Right ventricle myocardium superior (tissue), 1 donor: ENCODE measurements at places on chromosomes 11 and 22.
A peak's percentile ranks its signal among the peaks of the same experiment; 100 is the strongest.

DNA sequence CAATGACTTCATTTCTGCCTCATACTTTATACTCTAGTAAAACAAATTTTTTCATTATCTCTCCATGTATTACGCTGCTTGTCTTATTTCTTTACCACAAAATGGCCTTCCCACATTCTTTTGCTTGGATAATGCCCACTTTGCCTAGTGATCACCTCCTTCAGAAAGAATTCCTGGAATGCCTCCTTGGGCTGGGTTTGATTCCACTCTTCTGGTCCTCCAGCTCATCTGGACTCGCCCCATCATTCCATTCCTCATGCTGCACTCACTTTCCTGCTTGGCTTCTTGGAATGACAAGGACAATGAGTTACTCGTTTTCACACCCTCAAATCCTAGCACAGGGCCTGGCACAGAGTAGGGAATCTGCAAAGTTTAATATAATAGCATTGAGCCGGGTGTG is 475.1 kb upstream of the LARGE1 start:
- no peak for DNase-seq

GRCh38 chr11:69393178-69393832 is 88.2 kb upstream of the LINC01488 start:
- DNase-seq, result no peak

DNA sequence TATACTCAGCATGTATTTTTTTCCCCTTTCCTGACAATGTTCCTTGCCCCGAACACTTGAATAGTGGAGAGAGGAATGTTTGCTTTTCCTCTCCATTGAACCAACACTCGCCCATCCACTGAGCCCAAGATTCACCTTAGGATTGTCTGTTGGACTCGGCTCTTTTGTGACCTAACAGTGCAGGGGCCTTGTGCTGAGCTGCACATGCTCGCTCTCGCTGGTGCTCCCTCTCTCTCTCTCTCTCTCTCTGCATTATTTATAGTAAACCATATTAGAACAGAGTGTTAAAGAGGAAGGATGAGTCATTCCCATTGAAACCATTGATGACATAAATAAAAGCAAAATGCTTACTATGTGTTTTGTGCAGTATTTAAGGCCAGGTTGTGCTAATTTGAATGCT is 20.7 kb downstream of the ZBTB16 start:
- DNase-seq, result peak; percentile 56

DNA sequence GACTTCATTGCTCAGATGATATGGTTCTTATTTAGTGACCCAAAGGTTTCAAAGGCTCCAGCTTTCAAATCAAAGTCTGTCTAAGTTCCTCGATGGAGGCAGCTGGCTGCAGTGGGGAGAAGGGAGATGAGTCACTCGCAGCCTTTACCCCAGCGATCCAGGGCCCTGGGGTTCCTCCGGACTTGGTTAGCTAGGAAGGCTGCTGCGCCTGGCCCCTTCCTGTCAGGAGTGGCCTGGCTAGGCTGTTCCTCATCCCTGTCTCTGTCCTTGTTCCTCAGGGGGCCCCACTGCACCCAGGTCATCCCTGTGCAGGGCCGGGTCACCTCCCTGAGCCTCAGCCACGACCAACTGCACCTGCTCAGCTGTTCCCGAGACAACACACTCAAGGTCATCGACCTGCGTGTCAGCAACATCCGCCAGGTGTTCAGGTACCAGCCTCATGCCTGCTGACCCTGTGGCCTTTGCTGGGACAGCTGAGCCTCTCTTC is 13.9 kb downstream of the ATG16L2 start:
- no peak for DNase-seq

DNA sequence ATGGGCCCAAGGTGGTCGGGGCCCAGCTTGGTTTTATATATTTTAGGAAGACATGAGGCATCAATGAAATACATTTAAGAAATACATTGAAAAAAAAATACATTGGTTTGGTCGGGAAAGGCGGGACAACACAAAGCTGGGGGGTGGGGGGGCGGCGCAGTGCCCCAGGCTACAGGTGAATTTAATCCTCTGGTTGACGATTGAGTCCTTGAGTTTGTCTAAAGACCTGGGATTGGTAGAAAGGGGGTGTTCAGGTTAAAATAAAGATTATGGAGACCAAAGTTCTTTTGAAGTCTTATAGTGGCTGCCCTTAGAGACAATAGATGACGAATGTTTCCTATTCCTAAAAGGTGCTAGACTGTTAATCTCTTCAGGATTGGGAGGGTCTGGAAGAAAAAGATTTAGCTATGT is 3.1 kb downstream of the IFITM1 start:
- peak; percentile 32 for DNase-seq

DNA sequence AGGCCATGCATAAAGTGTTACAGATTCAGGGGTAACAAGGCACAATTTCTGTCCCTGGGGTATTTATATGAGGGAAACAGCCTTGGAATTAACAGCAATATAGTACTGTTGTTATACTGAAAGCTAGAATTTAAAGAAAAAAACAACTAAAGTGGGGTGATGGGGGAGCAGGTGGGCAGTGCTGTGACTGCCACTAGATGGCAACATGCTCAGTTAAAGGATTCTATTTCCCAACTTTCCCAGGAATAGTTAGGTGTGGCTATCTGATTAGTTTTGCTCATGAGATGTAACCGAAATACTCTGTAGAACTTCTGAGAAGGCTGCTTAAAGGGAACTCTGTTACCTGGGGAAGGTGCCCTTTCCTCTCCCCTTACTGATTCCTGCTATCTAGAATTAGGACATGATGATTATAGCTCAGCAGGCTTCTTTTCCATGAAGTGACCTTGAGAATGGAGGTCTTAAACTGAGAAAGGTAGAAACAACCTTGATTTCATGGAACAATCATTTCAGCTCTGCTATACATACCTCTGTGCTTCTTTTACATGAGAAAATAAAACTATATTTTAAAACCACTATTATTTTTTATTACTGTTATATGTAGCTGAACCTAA is 102.6 kb downstream of the RELT start:
- no peak for DNase-seq

GRCh38 chr22:38315823-38316363 is 1.3 kb downstream of the CSNK1E start:
- DNase-seq, result no peak

GRCh38 chr11:73393479-73394415 is 17.5 kb downstream of the RELT start:
- peak; percentile 84 for DNase-seq

DNA sequence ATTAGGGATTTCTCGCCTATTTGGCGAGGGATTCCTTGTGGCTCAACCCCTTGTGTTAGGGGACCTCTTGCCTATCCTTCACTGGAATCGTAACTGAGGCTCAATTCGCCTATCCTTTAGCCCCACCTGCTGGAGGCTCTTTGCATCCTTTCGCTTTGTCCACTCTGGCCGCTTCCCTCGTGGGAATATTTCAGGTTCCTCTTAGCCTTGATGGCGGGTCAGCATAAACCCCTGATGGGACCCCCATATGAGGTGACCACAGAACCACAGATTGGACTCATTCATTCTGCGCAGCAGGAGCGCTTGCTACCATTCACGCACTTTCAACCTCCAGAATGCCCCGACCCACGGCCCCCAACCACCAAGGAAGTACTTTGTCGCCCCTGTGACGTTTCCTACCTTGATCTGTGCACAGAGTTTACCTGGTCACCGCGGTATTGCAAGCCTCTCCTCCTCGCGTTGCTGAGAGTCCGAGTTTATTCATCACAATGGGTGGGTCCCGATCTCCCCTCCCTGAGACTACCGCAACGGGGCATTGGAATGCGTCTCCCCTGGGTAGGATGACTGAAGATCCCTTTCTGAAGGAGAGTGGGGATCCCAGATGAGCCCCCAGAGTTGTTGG is at the start of gene OR52N2:
OR52N2 (plus strand) TSS at position 425 of the 622 bp plus-strand sequence. CDS start 11,412 bp downstream, outside the sequence.
- peak; percentile 59 for DNase-seq
